ENCODE measurements at places on chromosomes 6 and 20.

- DNase-seq, result no peak
Measured at GRCh38 chr20:49707118-49707517, 6.6 kb downstream of the B4GALT5 start.

GRCh38 chr6:3383525-3383924 is 73.3 kb downstream of the SLC22A23 start:
- DNase-seq, result no peak

DNA sequence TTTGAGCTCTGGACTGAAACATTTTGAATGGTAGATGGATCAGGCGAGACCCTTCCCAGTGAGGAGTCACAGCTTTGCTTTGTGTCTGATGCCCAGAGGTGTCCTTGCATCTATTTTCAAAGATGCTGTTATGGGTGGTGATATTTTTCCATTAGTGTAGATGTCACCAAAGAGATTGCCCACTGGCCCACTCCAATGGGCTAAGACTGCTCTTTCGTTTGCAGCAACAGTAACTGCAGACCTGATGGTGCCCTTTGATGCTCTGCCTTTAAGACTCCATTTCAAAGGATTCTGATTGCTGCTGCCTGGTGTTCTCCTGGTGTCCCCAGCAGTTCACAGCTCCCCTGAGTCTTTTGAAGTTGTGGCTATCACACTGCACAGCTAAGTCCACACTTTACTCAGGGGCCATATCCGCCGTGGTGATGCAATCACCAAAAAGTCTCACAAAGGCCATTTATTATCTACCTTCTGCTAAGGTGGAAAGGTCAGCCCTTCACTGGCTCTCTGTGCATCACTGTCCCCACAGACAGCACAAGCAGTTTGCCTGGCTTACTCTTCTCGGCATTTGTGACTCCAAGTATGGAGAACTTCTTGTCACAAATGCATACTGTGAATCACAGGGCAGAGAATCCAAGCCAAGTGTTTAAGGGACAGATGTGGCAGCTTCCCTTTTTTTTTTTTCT is 56.4 kb downstream of the NOX3 start:
- no peak for DNase-seq

- DNase-seq, result no peak
Measured at GRCh38 chr20:46135856-46136633, 17.9 kb downstream of the CD40 start.

DNA sequence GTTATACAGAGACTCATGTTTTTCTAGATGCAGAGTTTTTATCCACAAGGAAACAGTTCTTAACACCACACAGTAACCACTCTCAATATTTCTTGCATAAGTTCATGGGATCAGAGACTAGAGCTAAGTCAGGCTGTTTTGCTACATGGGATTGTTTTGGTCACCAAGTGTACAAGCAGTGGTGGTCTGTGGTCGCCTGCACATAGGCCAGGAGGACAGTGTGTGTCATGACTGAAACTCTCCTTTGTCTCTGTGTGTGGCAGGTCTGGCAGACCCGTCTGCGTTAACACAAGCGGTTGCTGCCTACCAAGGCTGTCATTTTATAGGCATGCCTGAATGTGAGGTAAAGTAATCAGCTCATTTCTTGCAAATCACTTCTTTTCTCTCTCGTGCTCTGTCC is 18.9 kb downstream of the WRNIP1 start:
- DNase-seq, result no peak

GRCh38 chr6:42436825-42437224 is 14.9 kb downstream of the TRERF1 start:
- no peak for DNase-seq

DNA sequence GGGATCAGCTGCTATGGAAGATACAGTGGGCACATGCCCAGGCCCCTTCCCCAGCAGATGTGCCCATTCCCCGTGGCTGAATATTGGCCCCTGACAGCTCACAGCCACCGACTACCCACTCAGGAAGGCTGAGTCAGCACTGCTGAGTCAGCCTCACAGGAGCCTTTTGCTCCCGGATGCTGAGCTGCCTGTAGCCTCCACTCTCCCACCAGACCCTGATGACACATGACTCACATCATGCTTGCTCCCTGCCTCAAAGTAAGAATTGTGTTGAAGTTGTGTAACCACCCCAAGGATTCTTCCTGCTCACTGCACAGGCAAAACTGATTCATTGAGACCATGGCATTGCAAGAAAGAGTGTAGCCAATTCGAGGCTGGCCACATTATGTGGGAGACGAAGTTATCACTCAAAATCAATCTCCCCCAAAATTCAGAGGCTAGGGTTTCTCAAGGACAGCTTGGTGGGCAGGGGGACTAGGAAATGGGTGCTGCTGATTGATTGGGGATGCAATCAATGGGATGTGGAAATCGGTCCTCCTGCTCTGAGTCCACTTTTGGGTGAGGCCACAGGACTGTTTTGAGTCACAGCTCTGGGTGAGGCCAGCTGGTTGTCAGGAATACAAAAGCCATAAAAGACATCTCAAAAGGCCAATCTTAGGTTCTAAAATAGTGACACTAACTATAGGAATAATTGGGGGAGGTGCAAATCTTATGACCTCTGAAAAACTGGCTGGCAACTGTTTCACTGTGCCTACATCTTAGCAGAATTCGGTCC is 556.6 kb upstream of the CDH4 start:
- no peak for DNase-seq

DNA sequence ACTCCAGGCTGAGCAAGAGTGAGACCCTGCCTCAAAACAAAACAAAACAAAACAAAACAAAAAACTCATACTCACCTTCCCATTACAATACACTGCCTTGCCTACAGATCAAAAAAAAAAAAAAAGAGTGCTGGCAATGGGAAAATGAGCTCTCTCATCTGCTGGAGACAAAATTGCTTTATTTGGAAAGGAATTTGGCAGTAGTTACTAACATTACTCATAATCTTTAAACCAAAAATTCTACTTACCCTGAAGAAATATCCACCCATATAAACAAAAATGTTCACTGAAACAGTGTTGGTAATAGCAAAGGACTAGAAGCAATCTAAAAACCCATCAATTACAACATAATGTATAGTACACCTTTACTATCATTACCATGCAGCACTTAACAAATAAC is 120.4 kb downstream of the RNGTT start:
- DNase-seq, result peak; percentile 77

DNA sequence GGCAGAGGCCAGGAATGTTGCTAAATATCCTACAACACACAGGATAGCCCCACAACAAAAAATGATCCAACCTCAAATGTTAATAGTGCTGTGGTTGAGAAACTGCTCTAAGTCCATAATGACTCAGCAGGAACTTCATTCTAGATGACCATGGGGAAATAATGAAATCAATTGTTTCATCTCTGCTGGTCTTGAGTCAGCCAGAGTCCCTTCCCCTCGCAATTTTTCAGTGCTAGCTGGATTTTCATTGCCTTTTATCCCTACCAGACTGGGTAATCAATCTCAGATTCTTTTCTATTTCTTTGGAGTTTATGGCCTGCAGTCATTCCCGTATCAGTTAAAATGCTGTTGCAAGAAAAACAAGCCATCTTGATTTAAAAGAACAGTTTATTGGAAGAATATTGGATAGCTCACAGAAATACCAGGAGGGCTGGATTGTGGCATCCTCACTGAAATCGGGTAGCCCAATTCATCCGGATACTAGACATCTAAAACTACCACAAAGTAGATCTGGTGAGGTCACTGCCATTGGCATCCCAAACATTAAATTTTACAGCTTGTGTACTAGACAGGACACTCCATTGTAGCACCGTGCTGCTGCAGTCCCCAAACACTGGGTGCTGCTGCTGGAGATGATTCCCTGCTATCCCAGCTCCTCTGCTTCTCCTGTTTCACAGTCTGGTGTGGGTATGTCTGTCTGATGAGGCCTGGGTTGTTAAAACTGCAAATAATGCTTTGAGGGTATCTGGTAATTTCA is 30.3 kb upstream of the POPDC3 start:
- peak; percentile 50 for DNase-seq

DNA sequence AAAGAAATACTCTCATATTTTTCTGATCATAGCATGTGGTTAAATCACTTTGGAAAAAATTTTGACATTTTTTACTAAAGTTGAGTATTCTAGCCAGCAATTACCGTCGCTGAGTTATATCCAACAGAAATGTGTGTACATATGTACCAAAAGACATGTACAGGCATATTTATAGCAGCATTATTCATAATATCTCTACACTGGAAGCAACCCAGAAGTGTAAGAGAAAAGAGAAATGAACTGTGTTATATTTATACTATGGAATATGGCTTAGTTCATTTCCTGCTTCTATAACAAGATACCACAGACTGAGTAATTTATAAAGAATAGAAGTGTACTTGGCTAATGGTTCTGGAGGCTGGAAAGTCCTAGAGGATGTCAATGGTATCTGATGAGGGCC is 474.0 kb upstream of the GJE1 start:
- DNase-seq, result no peak

- no peak for DNase-seq
Measured at GRCh38 chr6:163333701-163334663, 80.5 kb upstream of the QKI start.

GRCh38 chr6:62446647-62447316 is 160.8 kb upstream of the KHDRBS2 start:
- DNase-seq, result no peak
